ENCODE measurements at places on chromosomes 4 and X.

DNA sequence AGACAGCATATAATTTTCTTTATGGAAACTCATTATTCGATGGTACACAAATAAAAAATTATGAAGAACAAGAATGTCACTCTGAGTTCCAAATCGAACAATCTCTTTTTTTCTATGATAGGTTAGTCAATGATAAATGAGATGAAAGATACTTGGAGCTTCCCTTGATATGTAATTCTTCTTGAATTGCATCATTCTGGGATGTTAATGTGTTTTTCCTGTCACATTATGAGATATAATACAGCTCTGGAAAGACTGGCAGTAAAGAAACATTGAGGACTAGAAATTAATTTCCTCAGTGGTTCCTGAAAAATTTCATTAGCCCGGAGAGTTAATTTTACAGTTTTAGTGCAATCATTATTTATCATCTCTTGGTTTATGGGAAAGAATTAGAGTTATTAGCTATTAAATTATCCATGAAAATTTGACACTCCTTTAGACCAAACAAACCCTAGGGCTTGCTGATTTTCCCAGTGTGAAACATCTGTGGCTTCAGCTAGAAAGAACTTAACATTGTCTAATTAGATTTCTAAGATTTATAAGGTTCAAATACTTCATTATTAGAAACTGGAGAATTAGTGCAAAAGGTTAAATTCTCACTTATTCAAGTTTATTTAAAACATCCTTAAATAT, 1546.6 kb upstream of the TENM3 start:
- no peak for DNase-seq

DNA sequence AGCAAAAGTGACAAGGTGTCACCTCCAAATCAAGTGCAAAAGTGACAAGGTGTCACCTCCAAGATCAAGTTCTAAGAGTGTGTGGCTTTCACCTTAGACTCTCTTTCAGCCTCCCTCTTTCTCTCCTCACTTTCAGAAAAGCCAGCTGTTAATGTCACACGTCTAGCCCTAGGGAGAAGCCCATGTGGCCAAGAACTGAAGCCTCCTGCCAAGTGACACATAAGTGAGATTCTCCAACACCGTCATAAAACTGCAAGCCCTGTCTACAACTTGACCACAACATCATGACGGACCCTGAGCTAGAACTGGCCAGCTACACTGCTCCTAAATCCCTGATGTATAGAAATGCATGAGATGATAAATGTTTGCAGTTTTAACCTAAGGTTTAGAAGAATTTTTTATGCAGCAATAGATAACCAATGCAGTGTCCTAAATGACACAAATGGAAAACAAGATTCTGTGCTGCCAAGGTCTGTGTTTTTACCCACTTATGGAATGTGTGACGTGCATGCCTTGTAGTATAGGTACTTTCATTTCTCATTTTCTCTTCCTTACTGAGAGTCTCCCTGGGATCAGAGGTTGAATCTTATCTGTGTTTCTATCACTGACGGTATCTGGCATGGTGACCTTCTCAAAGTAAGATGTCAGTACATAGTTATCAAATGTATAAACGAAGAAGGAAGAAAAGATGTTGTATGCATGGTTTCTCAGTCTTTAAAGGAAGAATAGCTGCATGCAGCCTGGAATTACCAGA, 25.0 kb downstream of the NLGN4X start:
- DNase-seq = no peak

GRCh38 chrX:132742246-132742645, 216.2 kb downstream of the HS6ST2 start:
- no peak for DNase-seq

- no peak for DNase-seq
These were observed 59.1 kb downstream of the CASP3 start for GRCh38 chr4:184590196-184590595.

DNA sequence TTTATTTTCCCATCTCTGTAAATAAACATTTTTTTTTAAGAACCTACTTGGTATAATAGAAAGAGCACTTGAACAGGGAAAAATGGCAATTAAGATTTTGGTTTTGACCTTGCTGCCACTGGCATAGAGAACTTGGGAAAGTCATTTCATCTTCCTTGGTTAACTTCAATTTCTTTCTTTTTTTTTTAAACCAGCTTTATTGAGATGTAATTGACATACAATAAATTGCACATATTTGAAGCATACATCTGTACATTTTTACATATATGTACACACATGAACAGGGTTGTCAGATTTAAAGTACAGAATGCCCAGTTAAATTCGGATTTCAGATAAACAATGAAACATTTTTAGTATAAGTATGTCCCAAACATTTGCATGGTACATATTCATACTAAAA, 103.0 kb upstream of the RAPGEF2 start:
- no peak for DNase-seq

DNA sequence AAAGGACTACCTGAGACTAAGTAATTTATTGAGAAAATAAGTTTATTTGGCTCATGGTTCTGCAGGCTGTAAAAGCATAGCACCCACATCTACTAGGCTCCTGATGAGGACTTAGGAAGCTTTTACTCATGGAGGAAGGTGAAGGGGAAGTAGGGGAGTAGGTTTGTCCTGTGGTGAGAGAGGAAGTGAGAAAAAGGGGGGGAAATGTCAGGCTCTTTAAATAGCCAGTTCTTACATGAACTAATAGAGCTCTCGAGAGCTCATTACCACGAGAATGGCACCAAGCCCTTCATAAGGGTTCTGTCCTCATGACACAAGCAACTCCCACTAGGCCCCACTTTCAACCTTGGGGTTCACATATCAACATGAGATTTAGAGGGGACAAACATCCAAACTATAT, 125.5 kb upstream of the NRK start:
- DNase-seq = no peak

DNA sequence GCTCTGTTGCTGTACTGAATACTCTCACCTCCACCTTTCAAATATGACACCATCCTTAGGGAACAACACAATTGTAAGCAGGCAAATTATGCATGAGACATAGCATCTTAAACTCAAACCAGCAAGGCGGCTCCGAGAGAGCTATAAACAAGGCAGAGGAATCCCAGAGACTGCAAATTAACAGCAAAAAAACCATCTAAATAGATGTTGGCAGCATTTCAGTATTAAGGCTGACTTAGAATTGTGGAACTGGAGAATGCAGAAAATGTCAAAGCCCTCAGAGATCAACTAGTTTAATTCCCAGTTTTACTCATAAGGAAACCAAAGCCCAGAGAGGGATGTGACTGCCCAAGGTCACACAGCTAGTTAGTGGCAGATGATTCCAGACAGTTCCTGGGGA, 37.2 kb upstream of the SPANXC start:
- DNase-seq = no peak

- DNase-seq = no peak
These were observed 2.8 kb downstream of the MXD4 start for GRCh38 chr4:2259036-2259540.

DNA sequence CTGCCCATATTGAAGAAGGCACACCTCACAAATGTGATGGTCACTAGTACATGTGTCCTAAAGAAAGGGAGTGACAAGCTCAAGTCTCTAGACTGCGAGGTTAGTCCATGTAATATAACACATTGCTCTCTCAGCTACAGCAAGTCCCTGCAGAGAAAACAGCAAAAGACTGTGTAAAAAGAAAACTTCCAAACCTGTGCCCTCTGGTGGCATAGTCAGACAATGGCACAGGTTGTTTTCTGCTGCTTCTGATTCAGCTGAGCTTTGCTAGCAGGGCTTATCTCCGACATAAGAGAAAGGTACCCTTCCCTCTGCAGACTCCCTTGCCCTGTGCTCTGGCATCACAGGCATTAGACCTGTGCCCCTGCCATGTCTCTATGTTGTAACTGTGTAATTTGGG, 1.4 kb upstream of the SERPINA7 start:
- DNase-seq = no peak

DNA sequence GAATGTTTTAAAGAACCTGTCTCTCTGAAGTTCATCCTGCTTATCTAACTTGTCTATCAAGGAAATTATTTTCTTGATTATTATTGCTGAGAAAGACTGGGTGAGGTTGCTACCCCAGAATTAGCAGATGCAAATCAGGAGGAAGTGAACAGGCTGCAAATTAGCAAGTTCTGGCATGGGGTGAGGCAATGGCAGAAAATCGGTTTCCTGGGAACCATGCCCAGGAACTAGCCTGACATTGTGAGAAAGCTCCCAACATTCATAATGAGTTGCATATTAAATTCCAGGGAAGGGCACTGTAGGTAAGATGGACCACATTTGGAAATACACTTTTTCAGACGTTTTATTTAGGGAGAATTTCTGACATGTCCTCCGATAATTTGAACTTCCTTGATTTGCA, 11.6 kb downstream of the ARSF start:
- DNase-seq = no peak
